ENCODE measurements at places on chromosomes 5 and 9.

DNA sequence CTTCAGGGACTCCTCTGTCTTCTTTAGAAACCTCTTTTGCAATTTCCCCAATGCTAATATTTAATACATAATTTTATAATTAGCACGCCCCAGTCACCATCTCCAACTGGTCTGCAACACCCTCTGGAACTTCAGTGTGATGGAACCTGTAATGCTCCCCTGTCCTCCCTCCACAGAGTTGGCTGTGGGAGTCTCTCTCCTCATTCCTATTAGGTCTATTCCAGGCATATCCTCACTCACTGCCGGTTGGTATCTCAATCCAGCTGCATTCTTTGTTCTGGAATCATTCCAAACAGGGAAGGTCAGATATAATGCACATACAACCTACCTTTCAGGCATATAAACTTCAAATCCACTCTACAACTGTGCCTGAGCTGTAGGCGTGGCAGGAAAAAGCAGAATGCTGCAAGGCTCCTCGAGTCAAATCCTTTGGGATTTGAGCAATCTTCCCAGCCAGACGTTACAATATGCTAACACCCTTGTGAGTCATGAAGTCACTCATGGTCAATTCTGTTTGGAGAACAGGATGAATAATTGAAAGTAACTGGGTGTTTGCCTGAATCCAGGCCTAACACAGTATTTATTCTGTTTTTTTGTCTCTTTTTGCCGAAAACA is 293.8 kb downstream of the CWC27 start:
- peak; percentile 98 for DNase-seq

DNA sequence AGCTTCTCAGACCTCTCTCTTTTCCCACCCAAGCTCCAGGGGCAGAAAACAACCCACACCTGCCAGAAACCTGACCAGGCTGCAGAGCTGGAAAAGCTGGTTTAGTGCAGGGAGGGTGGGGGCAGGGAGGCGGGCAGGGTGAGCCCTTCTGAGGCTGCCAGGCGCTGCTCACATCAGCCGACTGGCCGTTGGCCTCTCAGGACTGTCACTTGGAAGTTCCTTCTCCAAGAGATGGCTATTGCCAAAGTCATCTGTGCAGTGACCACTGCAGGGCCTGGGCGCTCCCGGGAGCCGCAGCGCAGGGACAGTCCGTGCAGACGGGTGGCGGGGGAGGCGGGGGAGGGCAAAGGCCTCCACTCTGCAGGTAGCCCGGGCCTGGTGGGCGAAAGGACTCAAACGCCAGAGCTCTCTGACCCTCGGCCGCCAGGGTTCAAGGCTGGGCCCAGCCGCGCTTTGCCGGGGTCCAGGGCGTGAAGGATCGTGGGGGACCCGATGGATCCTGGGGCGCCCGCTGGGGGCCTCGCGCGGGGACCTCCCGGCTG is 205.0 kb upstream of the IER5L start:
- DNase-seq: no peak

GRCh38 chr9:128800061-128800460 is 13.0 kb downstream of the TBC1D13 start:
- DNase-seq: no peak

DNA sequence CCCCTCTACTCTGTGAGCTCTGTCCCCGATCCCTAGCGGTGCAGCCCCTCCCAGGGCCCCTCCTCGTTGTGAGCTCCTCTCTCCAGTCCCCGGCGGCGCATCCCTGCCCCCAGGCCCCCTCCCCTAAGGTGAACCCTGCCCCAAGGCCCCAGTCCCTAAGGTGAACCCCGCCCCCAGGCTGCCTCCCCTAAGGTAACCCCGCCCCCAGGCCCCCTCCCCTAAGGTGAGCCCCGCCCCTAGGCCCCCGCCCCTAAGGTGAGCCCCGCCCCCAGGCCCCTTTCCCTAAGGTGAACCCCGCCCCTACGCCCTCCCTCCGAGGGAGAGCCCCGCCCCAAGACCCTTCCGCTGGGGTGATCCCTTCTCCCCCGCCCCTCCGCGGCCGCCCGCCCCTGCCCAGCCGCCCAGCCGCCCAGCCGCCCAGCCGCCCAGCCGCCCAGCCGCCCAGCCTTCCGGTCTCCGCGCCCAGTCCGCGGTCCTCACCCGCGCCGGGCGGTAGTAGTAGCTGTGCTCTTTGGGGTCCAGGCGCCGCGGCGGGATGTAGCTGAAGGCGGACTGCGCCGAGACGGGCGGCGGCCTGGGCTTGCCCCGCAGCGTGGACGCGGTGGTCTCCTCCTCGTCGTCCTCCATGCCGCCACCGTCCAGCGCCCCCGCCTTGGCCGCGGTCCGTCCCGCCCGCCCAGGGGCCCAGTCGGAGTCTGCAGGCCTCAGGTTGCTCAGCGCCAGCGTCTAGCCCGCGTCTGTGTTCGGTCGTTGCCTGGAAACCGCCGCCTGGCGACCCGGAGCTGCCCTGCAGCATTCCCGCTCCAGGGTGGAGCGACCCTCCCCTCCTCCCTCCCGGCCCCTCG is at the start of gene CFAP90:
CFAP90 (minus strand) TSS at position 739 of the 845 bp plus-strand sequence; CDS start at position 627, 112 bp downstream.
- peak; percentile 35 for DNase-seq

DNA sequence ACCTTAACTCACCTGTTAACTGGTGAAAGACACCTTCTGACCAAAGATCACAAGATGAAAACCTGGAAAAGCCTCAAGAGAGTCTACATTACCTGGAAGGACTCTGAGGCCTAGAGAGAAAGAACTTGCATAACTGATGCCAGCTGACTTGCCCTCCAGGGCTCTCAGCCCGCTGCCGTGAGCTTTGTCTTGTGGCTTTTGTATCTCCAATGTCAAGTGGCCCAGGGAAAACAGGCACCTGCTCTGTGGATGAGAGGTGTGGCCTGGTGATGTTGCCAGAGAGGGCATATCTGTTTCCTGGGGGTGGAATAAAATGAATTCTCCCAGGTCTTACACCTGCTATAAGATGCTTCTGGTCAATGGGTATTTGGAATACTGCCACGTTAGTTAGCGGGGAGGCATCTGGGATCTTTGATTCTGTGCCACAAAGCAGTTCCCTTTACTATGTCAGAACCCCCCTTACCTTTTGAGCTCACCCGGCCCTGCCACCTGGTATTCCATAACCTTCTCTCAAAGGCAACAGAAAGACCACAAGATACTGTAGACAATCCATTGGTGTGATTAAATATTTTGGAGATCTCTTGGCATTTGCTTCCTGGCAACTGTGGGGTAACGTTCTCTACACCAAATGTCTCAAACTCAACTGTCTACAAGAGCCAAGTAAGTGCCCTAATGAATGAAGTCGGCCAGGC is 54.9 kb upstream of the N4BP3 start:
- DNase-seq: no peak

DNA sequence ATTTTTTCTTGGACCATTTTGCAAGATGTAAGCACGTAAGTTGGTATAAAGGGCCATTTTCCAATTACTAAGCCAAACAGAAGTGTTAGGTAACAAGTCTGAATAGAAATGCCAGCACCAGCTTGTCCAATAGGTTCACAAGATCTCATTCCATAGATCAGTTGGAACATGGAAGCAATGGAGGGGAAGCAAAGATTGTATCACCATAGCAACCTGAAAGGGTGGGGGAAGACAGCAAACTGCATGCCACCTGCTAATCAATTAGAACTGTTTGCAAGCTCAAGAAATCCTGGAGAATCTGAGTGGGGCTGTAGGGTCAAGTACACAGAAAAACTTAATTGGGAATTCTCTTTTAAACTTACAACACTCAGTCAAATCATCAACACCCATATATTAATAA is 264.9 kb upstream of the EFNA5 start:
- DNase-seq: no peak

DNA sequence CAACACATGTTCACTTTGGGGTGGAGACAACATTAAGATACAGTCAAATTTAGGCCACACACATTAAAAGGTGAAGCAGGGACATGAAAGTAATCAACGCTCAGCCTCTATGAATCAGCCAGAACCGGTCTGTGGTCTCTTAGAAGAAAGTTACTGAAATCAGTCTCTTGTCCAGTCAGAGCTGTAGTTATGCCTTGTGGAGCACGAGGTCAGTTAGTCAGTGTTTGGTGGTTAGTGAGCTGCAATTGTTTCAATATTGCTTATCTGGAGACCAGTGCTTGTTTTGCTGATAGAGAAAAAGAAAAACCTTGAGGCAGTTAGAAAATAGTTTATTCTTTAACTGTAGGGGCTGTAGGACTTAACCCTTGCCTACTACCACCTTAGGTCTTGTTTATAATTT is 157.8 kb upstream of the RASEF start:
- DNase-seq: peak; percentile 40

DNA sequence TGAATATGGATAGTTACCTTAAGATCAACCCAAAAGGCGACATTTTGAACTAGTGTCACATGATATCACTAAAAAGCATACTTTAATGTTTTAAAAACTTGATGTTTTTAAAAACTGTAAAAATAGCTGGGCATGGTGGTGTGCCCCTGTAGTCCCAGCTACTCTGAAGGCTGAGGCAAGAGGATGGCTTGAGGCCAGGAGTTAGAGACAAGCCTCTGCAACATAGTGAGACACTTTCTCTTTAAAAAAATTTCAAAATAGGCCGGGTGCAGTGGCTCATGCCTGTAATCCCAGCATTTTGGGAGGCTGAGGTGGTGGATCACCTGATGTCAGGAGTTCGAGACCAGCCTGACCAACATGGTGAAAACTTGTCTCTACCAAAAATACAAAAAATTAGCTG is 129.5 kb downstream of the NPR3 start:
- DNase-seq: no peak

DNA sequence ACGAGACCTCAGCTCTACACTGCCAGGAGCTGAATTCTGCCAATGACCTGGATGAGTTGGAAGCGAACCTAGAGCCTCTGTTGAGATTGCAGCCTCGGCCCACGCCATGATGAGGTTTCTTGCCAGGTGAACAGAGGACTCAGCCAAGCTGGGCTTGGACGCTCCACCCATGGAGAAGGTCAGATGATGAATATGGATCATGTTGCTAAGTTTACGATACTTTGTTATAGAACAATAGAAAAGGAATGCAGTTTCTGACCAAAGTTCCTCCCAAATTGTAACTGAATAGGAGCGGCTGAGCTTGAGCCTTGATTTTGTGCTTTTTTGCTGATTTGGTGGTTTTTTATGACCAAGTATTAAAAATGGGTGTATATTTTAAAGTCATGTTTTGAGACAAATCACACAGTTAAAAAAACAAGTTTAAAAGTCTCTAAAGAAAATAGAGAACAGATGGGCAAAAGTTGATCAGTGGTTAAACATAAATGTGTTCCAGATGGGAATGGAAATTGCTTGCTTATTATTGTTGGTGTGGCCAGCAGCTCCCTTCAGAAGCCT is 32.9 kb downstream of the ROPN1L start:
- DNase-seq: peak; percentile 80

Measured in fibroblast of skin of right quadriceps (primary cell).